ENCODE measurements at places on chromosomes 6 and 20.
A peak's percentile ranks its signal among the peaks of the same experiment; 100 is the strongest.

GRCh38 chr6:63690221-63690620, 54.6 kb downstream of the PHF3 start:
- peak; percentile 41 for DNase-seq

DNA sequence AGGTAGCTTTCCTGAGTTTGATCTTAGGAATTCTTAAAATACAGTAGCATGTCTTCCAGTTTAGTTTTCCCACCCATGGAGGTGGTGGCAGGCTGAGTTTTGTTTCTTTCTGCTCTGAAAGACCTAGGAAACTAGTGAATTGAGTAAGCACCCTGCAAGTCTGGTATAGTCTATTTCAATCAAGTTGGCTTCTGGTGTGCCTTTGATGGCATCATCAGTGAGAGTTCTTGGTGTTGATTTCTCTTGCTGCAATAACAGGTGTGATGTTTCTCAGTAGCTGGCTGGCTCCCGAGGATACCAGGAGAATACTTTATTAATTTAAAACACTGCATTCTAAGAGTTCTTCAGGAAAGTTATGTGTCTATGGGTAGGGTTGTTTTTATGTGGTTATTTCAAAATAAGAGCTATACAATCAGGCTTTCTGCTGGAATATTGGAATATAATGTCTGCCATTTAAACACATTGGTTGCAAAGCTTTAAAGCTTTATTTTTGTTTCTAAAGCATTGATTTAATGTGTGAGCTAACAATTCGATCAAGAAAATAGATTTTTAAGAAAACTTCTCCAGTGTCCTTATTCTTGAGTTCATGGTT, 19.0 kb downstream of the VAPB start:
- DNase-seq: peak; percentile 22

- DNase-seq: no peak
Measured at GRCh38 chr6:164911873-164912580, 397.4 kb downstream of the C6orf118 start.

DNA sequence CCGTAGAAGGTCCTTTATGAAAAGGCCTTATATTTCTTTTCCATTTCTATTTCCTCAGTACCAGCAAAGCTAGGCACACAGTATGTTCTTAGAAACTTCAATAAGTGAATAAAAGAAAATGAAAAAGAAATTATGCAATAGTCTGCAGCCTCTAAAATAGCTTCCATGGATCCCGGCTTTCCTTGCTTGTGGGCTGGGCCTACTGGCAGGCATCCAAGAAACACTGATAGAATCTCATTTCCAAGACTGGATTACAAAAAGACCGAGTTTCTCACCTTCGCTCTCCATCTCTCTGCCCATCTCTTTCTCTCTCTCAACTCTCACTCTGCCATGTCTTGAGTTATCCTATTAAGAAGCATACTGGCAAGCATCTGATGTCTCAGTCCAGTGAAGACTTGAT, 187.5 kb upstream of the FKBP1C start:
- no peak for DNase-seq

GRCh38 chr6:39296745-39297640, 17.2 kb downstream of the KCNK17 start:
- no peak for DNase-seq

DNA sequence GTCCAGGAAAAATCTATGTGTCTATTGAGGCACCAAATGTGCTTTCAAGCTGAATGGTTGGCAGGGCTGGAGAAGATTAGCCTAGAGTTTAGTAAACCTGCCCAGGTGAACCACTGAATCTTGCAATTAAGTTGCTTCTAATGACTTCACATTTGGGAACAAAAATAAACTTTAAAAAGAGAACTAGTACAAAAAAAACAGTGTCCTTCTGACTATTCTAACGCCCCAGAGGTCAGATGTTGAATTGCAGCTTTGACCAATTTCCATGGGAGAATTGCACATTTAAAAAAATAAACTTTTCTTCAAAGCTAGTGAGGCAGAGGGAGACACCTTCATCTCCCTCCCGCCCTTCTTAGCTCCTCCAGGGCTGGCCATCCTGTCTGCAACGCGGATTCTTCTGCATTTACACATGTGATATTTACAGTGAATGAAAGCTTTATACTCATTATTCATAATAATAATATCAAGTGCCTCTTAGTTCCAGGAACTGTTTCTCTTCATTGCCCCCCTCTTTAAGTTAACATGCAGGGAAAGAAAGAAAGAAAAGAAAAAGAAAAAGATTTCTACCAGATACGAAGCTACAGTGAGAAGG, 270.2 kb downstream of the SMOC2 start:
- DNase-seq: no peak

DNA sequence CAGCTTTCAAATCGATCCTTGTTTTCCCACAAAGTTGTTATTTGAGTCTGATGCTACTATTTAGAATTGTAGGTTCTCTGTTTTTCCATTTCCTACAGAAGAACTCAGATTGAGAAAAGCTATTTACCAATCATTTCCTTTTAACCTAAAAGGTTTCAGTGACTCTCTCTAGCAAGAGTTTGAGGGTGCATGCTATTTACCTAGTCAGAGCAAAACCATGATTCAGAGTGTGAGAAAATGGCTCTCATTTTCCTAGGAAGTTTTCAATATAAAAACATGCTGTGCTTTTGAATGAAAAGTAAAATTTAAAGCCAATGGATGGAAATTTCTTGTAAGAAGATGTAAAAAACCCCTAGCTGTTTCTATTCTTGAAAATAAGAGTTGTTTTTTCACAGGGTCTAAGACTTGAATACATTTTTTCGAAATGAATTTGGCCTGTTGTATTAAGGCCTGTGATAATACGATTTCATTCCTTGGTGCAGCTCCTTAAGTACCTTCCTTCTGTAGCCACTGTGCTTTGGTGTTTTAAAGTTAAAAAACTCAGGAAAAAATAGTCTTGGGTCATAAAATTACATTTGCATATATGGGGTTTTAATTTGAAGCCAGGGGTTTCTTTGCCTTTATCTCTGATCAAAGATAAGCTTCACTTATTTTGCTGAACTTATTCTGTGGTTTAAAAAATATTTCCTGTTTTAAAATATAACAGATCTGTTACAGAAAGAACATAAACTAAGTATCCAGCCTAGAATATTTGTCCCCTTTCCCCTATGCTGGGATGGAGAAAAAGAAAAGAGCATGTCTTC, 18.0 kb upstream of the RSPH3 start:
- DNase-seq: no peak

DNA sequence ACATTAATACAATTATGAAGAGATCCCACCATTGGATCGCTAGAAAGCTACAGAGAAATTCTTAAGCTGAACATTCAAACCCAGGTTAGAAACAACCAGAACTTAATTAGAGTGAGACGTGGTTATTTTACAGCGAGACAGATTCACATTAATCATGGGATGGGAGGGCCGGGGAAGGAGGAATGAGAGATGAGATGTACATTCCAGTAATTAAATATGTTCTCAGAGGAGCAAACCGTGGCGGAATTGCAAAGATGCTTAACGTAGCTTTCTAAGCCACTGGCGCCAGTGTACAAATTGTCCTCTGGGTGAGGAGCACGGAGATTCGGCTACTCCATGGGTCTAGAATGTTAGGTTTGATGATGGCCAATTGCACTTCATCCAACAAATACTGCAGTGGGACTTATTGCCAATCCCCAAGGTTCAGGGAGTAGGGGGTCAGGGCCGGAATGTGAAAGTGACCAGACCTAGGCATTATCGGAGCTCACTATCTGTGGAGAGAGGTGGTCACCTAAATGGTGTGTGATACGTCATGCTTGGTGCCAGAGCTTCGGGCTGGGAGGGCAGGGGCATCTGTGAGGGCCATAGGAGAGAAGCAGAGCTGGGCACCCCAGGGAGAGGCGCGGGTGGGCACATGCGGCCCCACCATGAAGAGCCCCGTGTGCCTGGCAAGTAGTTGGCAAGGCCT, 114.7 kb downstream of the EDN3 start:
- DNase-seq: no peak

GRCh38 chr20:13552061-13552460, 86.7 kb downstream of the TASP1 start:
- no peak for DNase-seq

GRCh38 chr6:167161851-167162467, 4.2 kb upstream of the GPR31 start:
- DNase-seq: no peak

DNA sequence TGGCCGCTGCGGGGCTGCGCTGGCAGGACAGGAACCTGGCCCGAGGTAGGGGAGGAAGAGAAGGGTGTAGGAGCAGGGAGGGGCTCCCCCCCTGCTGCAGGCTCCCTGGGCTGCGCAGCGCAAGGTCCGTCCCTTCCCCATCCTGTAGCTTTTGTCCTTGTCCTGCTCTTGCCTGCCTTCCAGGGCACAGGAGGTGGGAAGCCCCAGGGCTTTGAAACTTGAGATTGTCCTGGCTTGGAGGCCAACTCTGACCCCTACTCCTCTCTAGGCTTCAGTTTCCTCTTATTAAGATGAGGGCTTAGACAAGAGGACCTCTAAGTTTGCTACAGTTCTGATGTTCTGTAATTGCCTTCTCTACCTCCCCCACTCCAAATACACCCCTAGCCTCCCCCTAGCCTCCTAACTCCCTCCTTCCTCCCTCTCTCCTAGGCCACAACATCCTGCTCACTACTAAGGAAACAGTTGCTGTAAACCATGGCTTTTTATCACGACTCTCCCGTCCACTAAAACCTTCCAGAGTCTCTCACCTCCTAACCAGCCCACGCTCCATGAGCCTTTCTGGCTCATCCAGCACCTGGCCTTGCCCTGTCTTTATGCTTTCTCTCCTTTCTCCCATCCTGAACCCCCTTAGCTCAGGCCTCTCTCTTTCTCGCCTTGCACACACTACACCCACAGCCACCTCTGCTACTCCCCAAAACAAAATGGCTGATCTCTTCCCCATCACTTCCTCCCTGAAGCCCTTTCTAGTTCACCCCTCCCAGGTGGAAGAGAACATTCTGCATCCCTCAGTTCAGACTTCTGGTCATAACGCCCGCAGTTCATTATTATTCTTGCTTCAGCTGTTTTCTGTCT, 10.2 kb downstream of the UNC5CL start:
- no peak for DNase-seq

DNA sequence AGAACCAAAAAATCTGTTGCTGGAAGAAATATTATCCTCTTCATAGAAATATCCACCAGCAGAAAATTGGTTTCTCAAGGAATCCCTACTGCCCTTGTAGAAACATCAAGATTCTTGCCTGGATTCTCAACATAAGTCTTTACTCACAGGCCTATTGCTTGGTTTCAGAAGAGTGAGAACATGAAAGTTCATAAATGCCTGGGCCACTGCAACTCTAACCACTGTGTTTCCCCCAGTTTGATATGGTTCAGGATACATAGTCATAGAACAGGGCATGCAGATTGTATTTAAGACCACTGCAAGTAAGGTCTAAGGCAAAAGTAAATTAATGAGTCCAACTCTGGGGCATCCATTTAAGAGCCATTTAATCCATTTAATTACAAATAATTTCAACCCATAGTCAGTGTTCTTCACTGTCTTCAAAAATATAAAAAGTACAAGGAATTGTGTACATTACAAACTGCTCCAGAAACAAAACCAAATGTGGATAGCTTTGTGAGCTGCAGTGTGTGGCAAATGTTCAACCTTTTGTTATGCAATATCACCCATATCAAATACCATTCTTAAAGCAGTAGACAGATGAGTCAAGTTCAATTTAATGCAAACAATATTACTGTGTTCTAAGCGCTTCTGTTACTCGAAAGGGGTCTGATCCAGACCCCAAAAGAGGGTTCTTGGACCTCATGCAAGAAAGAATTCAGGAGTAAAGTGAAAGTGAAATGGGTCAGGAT, 83.3 kb downstream of the OPRM1 start:
- no peak for DNase-seq

- DNase-seq: peak; percentile 65
Measured at GRCh38 chr6:159110013-159110412, 59.2 kb upstream of the FNDC1 start.

GRCh38 chr20:711576-711975, 36.0 kb upstream of the SCRT2 start:
- no peak for DNase-seq

All from suppressor macrophage treated with lipopolysaccharide for 1 hour (primary cell).